ENCODE measurements at places on chromosomes 3 and 15. TPM values are rescaled to one million over a fixed set of nuclear protein-coding genes. Genes with fewer than 3 reads are reported as not detected.

Gene KIF15
- 22.4 TPM for polyA plus RNA-seq

- DNase-seq: no peak
These were observed 4.4 kb upstream of the DLG1 start for GRCh38 chr3:197302696-197303341.

DNA sequence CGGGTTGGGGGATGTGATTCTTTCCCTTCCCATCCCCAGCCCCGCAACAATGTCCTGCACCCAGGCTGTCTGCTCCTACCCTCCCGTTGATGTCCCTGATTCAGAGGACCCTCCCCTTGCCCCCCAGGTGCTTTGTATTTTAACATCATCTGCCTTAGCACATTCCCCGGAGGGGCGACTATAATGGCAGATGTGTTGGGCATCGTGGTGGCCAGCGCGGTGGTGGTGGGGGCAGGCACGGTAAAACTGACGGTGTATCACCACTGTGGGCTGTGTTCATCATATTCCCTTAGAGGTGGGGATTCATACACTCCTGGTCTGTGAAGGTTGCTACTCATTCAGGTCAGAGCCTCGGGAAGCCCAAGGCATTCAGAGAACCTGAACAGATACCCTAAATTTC is 173.0 kb downstream of the ADAMTS17 start:
- DNase-seq: no peak

GRCh38 chr3:112136959-112137693 is 4.1 kb upstream of the GCSAM start:
- no peak for DNase-seq

GRCh38 chr3:34157491-34157890 is 359.1 kb downstream of the PDCD6IP start:
- no peak for DNase-seq

All from right renal pelvis (tissue), 4 donors.